ENCODE measurements at places on chromosomes 2 and 18.
A peak's percentile ranks its signal among the peaks of the same experiment; 100 is the strongest.

DNA sequence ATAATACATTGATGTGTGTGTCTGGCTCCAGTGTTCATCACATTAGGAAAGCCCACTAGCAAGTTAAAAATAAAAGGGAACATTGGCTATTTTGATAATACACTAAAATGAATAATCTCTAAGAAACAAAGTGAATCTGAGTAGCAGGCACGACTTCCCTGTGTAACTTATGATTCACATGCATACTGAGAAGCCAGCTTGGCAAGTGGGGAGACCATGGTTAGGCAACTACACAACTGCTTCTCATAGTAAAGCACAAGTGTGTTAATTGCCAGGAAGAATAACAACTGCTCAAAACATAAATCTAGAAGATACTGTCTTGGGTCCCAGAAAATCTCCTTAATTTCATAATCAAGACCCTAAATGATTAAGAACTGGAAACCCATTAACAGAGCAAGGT lies 4.0 kb downstream of the MYO5B start:
- DNase-seq, result no peak

DNA sequence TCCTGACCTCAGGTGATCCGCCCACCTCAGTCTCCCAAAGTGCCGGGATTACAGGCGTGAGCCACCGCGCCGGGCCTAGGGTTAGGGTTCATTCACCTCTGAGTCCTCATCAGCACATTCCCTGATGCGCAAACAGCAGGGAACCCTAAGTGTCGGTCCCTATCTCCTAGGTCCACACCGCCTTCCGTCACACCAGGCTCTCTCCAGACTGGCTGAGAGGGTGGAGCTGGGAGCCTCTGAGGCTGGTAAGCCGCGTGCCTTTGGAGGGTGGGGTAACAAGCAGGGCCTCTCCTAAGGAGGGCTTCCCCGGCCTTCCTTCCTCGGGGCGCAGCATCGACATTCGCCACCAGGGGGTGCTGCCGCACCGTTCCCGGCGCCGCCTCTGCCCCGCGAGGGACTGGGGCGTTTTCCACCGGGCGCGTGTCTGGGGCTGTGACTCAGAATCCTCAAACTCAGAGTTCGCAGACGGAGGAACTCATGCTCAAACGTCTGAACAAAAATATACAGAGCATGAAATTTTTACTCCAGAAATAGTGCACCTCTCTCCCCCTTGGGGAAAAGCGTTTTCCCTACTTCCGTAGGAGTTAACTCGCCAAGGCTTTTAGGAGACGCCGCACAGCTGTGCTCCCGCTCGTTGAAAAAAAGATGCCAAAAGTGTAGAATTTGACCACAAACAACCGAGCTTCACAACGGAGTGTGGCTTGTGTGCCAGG lies 63.9 kb upstream of the ASAP2 start:
- peak; percentile 34 for DNase-seq

- no peak for DNase-seq
Measured at GRCh38 chr2:25380023-25380422, 38.3 kb upstream of the DNMT3A start.

DNA sequence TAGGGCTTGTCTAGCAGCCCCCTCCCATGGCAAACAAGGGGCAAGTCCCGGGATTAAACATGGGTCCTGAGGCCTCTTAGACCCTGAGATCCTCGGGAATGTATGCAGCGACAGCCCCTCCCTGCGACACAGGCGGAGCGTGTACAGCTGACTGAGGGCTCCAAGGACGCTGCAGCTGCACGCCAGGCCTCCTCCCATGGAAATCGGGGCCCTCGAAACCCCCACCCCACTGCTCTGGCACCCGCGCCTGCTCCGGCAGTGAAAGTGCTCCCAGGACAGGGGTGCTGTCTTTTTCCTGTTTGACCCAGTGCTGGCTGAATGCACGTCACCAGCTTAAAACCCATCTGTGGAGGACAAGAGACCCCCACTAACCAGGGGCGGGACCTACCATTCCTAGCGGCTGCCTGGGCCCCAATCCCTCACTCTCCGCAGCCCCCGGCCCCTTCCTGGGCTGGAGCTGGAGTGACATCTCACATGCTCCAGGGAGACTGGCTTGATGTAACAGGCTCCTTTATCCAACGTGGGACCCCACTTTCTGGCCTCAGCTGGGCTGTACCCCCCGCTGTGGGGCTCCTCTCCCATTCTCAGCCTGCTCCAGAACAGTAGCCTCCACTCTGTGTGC lies 247.7 kb downstream of the TWIST2 start:
- DNase-seq, result no peak

- DNase-seq, result no peak
Measured at GRCh38 chr18:23825496-23825895, 136.2 kb downstream of the LAMA3 start.

DNA sequence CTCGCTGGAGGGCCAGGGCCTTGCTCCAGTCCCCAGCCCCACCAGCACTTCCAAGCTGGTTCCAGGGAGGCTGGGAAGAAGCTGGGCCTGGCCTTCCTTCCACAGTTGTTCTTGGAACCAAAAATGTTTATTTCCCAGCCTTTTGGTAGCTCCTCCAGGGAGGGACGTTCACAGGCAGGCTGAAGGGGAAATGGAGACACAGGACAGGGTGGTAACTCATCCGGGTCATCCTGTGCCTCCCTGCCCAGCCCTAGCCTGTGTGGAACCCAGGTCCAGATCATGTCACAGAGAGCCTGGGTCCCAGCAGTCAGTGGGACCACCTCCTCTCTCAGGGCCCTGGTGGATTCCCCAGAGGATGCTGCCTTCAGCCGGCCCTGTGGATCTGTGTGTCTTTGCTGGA lies 12.5 kb upstream of the ARMC9 start:
- no peak for DNase-seq

DNA sequence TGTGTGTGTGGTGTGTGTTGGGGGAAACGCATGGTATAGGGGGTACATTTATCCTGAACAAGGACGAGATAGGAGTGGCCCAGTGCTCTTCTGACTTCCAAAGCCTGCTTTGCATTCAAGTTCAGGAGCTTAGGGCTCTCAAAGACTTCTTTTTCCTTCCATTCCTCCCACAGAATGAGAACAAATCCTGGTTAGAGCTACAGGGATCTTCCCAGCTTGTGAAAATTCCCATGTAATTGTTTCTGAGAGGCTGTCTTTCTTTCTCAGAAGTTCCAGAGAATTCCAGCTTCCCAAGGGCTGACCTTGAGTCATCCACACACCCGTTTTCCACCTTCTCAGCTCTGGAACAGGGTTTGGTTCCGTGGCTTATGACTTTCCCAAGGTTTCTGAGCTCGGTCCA lies 38.9 kb downstream of the FASTKD2 start:
- no peak for DNase-seq

Measured in DMS 273 treated with DMSO at 0.1 percent for 48 hours (cell line).